ENCODE measurements at places on chromosomes 4 and X. TPM values are rescaled to one million over a fixed set of nuclear protein-coding genes. Genes with fewer than 3 reads are reported as not detected.
A peak's percentile ranks its signal among the peaks of the same experiment; 100 is the strongest.

Gene RAB33A
- 1.6 TPM for total RNA-seq

Gene CSN1S1
- total RNA-seq, result not detected

Gene RBM47
- 8.5 TPM for total RNA-seq

Gene F9
- not detected for total RNA-seq

Gene VSIG1
- total RNA-seq, result not detected

Gene IRAK1
- 44.2 TPM for total RNA-seq

Gene STK32B
- total RNA-seq, result 13.7 TPM

Gene UBL4A
- 46.0 TPM for total RNA-seq

Gene KIT
- total RNA-seq, result 0.48 TPM

Gene GCNA
- total RNA-seq, result 2.4 TPM

Gene CAMK2D
- total RNA-seq, result 23.3 TPM

Gene PRRG3
- not detected for total RNA-seq

Gene SNCA
- total RNA-seq, result 0.60 TPM

GRCh38 chr4:16785793-16786527 is 112.5 kb downstream of the LDB2 start:
- DNase-seq, result no peak

- DNase-seq, result no peak
These were observed 51.4 kb upstream of the ESX1 start for GRCh38 chrX:104306180-104306579.

DNA sequence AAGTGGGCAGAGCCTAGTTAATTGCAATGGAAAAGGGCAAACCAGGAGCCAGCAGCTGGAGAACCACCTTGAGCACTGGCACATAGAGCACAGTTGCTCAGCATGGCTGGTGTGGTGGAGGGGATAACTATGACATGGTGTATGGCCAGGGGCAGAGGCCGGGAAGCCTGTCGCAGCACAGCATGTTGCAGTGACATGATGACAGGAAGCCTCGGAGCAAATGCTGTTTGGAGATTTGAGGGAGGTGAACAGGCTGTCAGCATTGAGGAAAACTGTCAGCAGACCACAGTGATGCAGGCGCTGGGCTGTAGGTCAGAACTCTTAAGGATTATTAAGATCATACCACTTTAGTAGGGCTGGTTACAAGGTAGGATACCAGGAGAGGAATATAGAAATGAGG is 228.7 kb downstream of the CBR4 start:
- no peak for DNase-seq

GRCh38 chr4:88891636-88892035 is 165.3 kb downstream of the FAM13A start:
- no peak for DNase-seq

GRCh38 chr4:73701116-73701515 is 39.3 kb upstream of the CXCL8 start:
- peak; percentile 58 for DNase-seq

DNA sequence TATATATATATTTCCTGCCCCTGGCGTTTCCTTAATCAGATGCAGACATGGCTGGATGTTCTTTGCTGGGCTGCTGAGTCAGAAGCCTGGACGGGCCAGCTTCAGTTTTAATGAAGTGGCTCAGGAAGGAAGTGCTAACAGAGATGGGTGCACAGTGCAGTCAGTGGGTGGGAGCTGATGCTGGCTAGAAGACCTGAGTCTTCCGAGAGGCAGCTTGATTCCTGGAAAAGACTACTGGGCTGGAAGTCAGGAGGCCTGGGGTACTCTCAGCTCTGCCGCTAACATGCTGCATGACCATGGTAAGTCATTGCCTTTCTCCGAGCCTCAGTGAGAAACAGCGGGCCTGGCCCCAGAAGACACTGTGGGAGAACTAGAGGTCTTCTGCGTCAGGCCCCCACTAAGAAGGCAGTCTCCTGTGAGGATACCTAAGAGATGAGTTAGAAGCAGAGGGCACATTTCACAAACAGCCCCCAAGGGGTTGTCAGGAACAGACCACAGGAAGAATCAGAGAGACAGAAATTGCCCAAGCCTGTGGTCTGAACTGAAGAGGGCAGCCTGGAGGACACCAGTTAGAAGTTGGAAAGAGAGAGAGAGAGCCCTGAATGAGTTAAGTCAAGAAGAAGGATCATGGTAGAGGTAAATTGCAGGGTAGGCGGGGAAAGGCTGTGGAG is 8.3 kb upstream of the CD40LG start:
- DNase-seq, result no peak

GRCh38 chr4:166422475-166422874 is 549.4 kb downstream of the TLL1 start:
- peak; percentile 88 for DNase-seq

GRCh38 chrX:101551380-101551767 is 1.0 kb downstream of the ARMCX1 start:
- no peak for DNase-seq

DNA sequence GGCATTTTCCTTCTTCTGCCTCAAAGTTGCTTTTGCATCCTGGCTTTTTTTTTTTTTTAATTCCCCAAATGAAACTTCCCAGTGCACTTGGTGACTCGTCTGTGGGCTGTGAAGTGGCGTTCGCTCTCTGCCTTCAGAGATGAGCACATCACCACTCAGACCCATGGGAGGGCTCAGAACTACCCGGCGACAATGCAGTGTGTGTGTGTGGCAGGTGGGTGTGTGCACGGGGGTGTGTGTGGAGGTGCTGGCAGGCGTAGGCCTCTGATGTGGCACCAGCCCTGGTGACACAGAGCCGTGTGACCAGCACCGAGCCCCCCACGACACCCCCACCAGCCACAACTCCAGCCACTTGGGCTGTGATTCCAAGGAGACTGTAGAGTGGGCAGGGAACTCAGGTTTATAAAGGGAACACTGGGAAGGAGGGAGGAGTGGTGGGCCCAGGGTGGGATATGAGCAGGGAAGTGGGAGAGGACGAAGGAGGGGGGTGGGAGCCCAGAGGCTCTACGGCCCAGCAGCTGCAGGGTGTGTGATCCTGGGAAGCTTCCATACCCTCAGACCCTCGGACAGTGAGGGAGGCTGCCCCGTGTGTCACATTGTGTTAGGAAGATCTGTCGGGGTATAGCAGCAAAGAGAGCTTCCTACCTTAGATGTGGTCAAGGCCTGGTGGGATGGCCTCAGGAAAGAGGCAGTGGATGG is 6.0 kb upstream of the WFS1 start:
- no peak for DNase-seq

DNA sequence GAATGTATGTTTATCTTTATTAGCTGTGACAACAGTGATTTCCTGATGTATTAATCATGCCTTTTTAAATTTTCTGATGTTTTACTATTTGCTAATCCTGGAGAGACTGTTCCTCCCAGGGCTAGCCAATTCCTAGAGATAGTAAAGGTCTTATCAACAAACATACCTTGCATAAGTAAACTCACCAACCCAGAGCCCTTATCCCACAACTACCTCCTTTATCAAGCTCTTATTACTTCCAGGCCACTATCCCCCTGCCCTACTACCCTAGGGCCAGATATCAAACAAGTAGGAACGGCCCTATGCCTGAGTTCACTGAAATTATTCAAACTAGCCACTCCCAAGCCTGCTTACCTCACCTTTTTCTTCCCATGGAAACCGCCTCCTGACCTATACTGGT is 58.2 kb upstream of the NPNT start:
- no peak for DNase-seq

- DNase-seq, result no peak
These were observed 496.0 kb upstream of the AGA start for GRCh38 chr4:177938226-177938625.

DNA sequence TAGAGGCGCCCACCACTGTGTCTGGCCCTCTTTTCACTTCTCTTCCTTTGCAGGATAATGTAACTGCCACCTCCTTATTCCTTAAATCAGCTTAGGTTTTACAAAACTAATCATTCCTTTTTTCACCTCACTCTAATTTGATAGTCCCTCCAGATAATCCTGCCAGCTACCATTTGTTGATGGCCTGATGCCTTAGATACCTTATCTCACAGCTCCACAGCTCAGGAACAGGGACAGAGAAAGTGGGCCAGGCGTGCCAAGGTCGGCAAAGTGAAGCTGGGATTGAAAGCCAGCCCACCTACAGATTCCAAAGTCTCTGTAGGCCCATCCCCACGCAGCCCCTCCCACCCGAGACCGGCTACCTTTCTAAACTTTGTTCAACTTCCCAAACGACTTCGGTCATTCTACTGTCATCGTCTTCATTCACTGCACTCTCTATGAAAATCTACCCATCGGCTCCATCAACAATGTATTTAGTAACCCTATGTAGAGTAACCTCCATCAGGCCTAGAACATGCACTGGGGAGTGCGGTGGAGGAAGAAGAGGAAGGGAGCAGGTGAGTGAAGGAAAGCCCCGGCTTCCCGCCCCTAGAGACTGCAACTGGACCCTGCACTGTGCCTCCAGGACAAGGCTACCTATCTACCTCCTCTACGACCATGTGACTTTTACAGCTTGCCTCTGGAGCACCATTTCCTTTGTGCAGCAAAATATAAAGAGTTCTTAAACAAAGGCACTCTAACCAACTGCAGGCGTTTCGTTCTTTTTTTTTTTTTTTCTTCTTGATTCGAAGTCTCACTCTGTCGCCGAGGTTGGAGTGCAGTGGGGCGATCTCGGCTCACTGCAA is 1.5 kb downstream of the CASP6 start:
- DNase-seq, result no peak

- peak; percentile 70 for DNase-seq
These were observed 234.4 kb upstream of the FAT1 start for GRCh38 chr4:186957952-186958555.

DNA sequence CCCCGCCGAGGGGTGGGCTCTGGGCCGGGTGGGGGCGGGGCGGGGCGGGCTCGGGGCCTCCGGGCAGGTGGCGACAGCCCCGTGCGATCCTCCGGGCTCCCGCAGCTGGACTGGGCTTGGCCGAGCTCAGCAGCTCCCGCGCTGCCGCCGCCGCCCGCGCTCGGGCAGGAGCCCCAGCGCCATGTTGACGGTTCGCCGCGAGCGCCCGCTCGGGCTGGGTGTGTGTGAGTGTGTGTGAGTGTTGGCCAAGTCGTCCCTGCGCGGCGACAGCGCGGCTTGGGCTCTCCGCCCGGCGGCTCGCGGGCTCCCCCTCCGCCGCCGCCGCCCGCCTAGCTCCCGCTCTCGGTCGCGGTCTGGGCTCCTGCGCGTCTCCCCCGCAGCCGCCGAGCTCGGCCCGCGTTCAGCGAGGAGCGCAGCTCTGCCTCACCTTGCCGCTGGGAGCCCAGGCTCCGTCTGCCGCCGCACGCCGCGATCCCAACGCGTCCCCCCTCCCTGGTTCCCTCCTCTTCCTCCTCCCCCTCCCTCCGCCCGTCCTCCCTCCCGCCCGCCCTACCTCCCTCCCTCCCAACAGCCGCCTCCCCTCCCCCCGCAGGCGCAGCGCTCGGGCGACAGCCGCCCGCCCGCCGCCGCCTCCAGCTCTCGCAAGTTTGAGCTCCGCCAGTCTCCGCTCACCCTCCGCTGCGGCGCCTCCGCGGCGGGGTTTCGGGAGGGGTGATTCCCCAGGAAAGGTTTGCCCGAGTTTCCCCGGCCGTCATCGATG is at the start of gene BCOR:
TSS of gene BCOR (minus strand) at position 455 of the 760 bp plus-strand sequence. CDS start 20,029 bp downstream, outside the sequence.
- peak; percentile 77 for DNase-seq

DNA sequence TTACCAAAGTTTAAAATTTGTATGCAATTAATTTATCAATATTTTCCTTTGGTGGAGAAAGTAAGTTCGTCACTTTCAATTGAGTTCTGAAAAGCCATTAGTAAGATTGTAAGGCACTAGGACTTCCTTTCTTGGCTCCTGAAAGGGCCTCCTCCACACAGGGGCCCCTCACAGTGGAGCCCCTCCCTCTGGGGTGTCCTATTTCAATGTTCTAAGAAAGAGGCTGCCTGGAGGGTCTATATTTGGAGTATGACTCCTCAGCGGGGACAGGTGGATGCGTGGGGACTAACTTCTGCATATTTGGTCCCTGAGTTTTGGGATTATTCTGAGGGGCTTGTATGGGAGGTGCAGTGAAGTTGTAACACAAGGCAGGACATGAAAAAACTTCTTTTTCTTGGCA is 1.6 kb upstream of the ARMCX4 start:
- no peak for DNase-seq

GRCh38 chr4:152014280-152014679 is 253.5 kb upstream of the GATB start:
- DNase-seq, result no peak

DNA sequence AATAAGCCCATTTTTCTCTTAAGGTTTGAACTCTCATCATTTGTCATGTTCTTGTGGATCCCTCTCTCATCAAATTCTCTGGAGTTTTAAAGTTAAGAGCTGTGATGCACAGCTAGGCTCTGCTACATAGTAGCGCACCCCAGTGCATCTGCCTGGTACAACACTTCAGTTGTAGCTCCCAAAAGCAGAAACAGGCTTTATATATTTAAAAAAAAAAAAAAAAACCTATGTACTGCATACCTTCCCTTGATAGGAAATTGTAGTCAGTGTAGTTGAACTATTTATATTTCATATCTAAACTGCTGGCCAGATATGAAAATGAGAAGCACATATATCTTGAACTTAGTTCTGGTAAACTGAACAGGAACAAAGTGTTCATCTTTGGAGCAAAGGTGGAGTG is 131.4 kb downstream of the KLHL13 start:
- DNase-seq, result no peak

DNA sequence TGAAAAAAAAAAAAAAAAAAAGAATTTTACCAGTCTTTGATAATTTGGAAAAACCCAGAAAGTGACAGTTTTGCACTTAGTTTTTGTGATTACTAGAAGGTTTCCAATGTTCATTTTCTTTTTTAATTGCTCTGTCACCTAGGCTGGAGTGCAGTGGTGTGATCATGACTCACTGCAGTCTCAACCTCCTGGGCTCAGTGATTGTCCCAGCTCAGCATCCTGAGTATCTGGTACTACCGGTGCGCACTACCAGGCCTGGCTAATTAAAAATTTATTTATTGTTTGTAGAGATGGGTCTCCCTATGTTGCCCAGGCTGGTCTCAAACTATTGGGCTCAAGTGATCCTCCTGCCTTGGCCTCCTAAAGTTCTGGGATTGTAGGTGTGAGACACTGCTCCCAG is 3.3 kb downstream of the NUDT9 start:
- DNase-seq, result no peak

DNA sequence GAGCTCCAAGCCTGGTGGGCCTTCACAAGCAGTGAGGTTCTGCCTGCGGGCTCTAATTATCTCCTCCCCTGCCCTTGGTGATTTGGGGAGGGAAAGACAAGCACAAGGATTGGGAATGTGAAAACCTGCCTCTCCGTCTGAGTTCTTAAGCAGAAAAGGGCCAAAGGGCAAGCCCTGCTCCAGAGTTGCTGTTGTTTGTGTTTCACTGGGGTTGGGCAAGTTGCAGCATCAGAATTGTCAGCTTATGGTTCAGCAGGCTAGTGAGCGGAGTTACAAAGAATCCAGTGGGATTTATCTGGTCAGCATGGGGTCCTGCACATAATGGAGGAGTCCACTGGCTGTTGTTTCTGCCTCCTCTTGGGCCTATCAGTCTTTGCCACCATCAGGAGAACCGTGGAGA is 60.5 kb downstream of the NHS start:
- no peak for DNase-seq

- peak; percentile 28 for DNase-seq
These were observed 499.5 kb downstream of the ANKRD50 start for GRCh38 chr4:124212815-124213630.

- no peak for DNase-seq
These were observed 33.9 kb upstream of the WDFY3 start for GRCh38 chr4:85000343-85000742.

- DNase-seq, result no peak
These were observed 410.6 kb downstream of the IL1RAPL1 start for GRCh38 chrX:28997706-28998463.
